SJSA1 (cell line): ENCODE measurements at places on chromosomes 1 and 21.

GRCh38 chr1:218368686-218369085, 23.6 kb downstream of the TGFB2 start:
- DNase-seq: no peak

DNA sequence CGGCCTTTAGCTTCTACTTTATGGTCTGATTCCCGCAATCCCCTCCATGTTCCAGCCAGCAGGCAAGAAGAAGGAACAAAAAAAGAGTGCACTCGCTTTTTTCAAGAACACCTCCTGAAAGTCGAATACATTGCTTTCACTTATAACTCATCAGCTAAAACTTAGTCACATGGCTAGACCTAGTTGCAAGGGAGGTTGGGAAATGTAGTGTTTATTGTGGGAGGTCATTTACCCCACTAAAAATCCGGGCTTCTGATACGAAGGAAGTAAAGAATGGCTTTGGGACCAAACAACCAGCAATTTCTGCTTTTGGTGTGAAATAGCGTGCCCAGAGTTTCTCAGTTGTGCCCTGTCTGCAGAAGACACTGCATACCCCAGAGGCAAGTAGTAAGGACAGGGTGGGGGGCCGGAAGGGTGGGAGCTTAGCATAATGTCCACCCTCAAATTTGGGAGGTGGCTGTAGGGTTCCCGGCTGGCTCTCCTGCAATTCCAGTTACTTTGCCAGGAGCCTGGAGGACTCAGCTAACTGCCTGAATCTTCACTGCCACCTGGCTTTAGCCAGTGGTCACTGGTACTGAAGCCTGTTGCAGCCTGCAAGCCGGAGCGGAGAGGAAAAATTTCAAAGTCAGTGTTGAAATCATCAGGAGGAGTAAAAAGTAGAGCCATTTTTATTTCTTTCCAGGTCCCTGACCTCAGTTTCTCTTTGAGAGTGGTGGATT, 57.7 kb upstream of the F3 start:
- no peak for DNase-seq

DNA sequence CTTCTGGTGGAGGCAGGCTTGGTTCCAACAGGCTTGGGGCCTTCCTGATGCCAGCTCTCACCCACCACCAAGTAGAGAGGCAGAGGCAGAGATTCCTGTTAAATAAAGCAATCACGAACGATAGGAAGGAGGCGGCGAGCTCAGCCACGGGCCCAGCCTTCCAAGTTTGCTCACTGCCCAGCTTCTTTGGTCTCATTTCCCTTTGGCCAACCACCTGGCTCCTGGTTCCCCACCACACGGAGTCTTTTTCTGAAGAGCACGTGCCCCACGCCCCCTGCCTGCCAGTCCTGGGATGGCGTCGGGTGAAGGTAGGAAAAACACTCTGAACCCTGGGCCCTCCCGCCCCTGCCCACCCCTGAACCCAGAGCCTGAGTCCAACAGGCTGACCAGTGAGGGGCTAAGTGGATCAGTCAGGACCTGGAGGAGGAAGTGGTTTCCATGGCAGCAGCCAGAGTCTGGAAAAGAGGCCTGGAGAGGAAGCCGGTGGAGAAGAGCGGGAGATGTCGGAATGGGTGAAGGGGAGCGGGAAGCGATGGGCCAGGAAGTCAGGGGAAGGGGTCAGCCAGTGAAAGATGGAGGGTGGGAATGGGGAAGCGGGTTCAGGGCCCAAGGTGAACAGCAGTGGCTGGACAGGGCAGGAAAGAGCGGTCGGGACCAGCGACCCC, 158.2 kb upstream of the KLHDC7A start:
- no peak for DNase-seq

- no peak for DNase-seq
These were observed 864.0 kb downstream of the KCNT2 start for GRCh38 chr1:195744256-195744655.

GRCh38 chr1:109252893-109253802, 3.8 kb downstream of the CELSR2 start:
- no peak for DNase-seq

GRCh38 chr1:54200519-54200997, 591 bp downstream of the MRPL37 start:
- DNase-seq: no peak

GRCh38 chr1:11414926-11415538, 63.9 kb upstream of the DISP3 start:
- no peak for DNase-seq

- DNase-seq: no peak
These were observed 19.1 kb downstream of the ZC3H12A start for GRCh38 chr1:37493336-37494098.

- DNase-seq: no peak
These were observed 244.2 kb upstream of the JUN start for GRCh38 chr1:59028048-59028447.

DNA sequence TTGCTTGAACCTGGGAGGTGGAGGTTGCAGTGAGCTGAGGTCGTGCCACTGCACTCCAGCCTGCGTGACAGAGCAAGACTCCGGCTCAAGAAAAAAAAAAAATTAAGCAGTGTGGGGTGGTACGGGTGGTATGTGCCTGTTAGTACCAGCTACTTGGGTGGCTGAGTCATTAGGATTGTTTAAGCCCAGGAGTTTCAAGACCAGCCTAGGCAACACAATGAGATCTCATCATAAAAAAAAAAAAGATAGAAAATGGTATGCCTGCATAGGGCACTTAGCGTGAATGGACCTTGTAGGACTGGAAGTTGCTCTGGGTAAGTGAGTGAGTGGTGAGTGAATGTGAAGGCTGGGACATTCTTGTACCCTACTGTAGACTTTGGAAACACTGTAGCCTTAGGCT, 37.0 kb downstream of the TBCE start:
- peak; percentile 83 for DNase-seq
